Activated naive CD4-positive, alpha-beta T cell (primary cell): ENCODE measurements at places on chromosomes 1 and 21.

GRCh38 chr1:23810818-23811540 lies 10.4 kb upstream of the GALE start:
- no peak for DNase-seq

DNA sequence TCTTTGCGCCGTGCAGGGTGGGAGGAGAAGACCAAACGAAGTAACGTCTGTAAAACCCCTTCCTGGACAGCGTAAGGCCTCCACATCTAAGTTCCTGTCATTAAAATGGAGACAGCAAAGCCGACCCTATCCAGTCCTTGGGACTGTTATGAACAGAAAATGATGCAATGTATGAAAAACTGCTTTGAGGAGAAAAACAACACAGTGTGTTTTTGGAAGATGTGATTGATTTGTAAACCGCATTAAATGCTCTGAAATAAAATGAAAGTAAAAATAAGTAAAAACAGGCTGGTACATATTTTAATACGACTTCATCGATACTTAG lies 827 bp upstream of the URB1 start:
- no peak for DNase-seq

GRCh38 chr1:96474985-96475743 lies 246.4 kb upstream of the PTBP2 start:
- DNase-seq: no peak

GRCh38 chr1:59452559-59452958 lies 155.7 kb downstream of the FGGY start:
- no peak for DNase-seq

- no peak for DNase-seq
These were observed 38.4 kb upstream of the ZNF281 start for GRCh38 chr1:200448034-200448762.

DNA sequence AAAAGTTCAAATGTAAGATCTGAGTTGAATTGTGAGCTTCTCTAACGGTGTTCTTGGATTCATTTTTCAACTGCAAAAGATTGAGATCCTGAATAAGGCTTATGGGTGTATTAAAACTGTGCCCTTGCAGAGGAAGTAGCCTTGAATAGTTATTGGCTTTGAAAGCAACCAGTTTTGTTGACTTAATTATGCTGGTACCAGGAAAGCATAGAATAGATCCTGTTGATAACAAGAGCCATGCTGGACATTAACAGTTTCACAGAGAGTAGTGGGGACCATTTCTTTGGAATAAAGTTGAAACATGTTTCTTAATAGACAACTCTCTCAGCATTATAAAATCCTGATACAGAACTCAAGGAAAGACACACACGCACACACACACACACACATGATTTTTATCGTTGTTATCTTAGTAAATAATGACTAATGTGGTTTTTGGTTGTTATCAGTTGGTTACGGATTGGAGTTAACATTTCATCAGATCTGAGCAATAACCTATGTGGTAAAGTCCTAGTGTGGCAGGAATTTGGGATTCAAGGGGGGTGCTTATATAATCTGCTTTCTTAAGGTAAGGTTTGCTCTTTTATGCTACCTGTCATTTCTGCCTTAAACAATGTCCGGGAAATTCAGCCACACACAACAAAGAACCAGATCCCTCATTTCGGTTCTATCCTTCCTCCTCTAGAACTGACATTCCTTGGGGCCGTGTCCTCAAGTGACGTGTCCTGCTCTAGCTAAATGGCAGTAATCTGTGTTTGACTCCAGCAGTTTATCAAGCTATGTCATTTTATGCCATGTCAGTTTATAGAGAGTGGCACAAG lies 330.9 kb downstream of the CHRM3 start:
- DNase-seq: no peak

DNA sequence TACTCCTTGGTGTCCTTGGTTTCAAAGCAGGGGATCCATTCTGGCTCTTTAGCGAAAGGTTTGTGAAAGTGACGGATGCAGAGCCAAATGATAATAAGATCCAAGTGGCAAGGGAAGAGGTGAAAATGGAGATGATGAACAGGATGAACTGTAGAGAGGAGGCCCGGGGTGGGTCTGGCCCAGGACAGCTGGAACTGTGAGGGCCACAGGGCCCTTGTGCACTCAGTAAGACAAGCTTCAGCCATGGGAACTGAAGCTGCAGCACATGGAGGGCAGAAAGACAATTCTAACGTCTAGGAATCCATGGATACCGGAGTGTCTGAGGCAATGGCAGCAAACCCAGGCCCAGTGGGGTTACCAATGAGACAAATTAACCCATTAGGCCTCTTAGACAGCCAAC lies 4.8 kb downstream of the KCNA2 start:
- no peak for DNase-seq

DNA sequence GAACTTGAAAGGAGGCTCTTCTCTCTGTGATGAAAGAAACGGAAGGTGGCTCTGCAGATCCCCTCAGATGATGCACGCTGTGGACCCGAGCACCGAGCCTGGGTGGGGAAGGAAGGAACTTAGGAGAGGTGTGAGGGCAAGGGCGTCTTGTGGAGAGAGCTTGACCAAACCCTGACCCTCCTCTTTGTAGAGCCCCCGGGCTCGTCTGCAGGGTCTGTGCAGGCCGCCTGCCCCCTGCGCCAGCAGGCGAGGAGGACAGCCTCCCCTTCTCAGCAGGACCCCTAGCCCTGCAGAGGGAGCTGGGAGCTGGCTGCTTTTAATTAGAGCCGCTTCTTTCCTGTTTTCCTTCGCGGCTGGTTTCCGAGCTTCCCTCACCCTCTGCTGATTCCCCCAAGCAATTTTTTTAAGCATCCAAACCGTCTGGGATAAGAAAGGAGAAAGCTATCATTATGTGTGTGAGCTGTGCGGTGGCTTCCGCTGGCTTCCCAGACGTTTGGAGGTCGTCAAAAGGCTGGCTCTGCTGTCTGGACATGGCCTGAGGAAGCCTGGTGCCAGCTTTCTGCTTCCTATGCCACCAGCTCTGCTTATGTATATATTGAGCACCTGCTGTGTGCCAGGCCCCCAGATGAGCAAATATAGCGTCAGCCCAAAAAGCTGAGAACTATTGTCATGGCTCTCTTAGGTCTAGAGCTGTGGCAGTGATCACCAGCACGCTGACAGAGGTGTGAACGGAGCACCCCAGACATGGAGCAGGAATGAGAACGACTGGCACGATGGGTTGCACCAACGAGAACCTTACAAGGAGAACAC lies 160.2 kb upstream of the IRF2BP2 start:
- DNase-seq: peak; percentile 16

GRCh38 chr1:22326372-22326915 lies 125.2 kb upstream of the ZBTB40 start:
- no peak for DNase-seq

DNA sequence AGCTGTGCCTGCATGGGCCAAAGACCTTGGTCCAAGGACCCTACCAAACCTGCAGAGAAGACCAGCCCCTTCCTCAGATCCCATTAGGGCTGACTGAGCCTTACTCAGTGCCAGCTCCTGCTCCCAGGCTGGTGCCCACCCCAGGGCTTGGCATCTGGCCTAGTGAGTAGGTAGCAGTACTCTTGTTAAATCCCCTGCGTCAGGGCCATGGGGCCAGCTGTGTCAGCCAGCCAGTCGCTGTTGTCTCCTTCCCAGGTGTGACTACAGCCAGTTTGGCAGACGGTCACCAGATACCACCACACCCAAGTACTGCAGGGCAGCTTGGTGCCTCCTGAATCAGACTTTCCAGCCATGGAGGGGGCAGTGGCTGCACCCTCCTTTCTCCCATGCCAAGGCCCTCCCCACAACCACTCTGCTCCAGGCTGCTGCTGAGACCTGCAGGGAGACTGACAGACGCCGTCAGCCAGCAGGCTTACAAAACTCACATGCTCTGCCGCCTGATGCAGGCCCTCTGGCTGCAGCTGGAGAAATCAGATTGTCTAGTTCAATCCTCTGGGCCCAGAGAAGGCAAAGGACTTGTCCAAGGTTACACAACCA lies 3.0 kb downstream of the TENT5B start:
- no peak for DNase-seq

DNA sequence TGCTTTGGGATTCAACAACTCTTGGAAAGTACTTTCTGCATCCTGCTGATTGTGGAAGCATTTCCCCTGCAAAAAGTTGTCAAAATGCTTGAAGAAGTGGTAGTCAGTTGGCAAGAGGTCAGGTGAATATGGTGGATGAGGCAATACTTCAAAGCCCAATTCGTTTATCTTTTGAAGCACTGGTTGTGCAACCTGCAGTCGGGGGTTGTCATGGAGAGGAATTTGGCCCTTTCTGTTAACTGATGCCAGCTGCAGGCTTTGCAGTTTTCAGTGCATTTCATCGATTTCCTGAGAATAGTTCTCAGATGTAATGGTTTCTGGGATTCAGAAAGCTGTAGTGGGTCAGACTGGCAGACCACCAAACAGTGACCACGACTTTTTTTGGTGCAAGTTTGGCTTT lies 47.6 kb upstream of the GJA5 start:
- DNase-seq: no peak

- no peak for DNase-seq
These were observed 560.2 kb downstream of the SMYD3 start for GRCh38 chr1:245946905-245947304.

- DNase-seq: no peak
These were observed 953 bp downstream of the PTPRU start for GRCh38 chr1:29237129-29237821.

- DNase-seq: no peak
These were observed 988.1 kb upstream of the B3GALT2 start for GRCh38 chr1:194174528-194174927.

GRCh38 chr1:86423473-86423872 lies 498 bp upstream of the CLCA2 start:
- no peak for DNase-seq

DNA sequence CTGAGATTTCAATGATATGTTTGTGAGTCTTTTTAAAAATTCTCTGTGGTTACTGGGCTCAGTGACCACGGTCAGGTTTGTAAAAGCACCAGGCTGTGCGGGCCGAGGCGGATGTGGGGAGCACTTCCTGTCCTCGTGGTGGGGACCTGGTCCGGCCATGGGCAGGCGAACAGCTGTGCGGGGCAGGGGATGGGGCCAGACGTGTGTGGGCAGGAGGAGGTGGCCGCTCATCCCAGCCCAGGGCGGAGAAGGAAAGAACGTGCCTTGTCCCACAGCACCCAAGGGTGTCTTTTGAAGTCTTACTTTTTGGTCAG lies 5.2 kb upstream of the OXCT2 start:
- no peak for DNase-seq

GRCh38 chr1:233327651-233328141 lies at the start of gene MAP3K21:
Gene MAP3K21 (plus strand): TSS chr1:233327724. CDS start chr1:233328029, 305 bp downstream.
- no peak for DNase-seq

DNA sequence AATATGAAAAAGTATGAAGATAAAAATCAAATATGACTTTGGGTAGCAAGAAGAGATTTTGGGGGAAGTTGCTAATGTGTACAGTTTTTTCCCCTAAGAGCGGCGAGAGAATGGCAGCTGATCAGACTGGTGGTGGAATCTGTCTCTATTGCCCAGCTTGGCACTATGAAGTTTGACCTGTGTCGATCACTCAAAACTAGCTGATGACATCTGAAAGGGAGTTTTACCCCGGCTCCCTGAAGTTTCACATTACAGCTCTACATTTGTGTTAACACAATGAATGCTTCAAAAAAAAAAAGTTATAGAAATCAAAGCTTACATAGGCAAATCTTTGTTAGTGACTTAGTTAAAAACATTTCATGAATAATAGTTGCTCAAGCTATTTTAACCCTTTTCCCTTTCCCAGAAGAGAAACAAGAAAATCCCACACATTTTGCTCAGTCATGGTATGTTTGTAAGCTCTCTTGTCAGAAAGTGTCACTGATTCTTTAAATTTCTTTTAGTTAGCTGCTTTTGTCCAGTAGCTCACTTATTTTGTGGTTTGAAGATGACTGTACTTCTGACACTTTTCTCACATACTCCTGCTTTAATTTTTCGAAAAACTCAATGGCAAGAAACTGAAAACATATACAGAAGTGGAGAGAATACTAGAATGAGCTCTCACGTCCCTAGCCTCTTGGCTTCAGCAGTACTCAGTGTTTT lies 41.3 kb downstream of the DYRK1A start:
- no peak for DNase-seq

GRCh38 chr1:184930645-184931044 lies 43.7 kb downstream of the NIBAN1 start:
- no peak for DNase-seq

DNA sequence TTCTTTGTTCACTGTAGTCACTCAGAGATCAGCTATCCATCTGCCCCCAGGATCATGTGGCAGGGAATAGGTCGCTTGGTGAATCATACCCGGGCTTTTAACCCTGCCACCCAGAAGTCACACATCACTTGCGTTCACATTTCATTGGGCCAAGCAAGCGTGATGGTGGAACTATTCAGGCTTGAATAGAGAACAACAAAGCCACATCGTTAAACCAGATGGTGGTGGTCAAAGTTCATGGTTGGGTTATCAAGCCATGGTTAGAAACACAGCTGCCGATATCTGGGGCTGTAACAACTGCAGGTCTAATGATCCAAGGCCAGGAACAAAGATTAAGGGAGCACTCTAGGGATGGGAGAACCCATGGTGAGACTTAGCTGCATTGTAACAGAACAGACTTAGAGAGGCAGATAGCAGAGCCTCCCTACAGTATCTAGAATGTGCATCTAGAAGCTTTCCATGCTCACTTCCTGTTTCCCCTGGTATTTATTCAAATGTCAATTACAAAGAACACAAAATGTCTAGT lies 40.0 kb upstream of the PTPRC start:
- no peak for DNase-seq

GRCh38 chr1:184270556-184270955 lies 116.3 kb upstream of the C1orf21 start:
- no peak for DNase-seq

GRCh38 chr1:171616586-171616985 lies 5.5 kb upstream of the MYOCOS start:
- DNase-seq: no peak

DNA sequence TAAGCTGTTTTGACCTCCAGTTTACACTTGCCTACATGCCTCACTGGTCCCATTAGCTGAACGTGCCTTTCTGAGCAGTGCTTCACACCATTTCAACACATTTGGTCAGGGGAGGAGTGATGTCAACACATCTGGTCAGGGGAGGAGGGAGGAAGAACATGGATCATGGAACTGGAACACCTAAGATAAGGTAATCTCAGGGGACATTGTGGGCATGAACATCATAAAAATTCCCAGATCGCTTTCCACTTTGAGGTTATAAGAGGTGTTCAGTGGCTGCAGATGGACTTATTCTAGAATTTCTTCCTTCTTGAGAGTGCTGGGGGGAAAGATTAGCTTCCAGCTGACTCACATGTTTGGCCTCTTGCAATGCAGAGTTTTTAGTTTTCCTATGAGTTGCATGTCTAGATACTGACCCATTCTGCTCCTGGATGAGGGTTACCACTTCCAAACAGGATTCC lies 2.0 kb downstream of the QSOX1 start:
- no peak for DNase-seq
